ENCODE measurements at places on chromosomes 12 and 14.
A peak's percentile ranks its signal among the peaks of the same experiment; 100 is the strongest.

DNA sequence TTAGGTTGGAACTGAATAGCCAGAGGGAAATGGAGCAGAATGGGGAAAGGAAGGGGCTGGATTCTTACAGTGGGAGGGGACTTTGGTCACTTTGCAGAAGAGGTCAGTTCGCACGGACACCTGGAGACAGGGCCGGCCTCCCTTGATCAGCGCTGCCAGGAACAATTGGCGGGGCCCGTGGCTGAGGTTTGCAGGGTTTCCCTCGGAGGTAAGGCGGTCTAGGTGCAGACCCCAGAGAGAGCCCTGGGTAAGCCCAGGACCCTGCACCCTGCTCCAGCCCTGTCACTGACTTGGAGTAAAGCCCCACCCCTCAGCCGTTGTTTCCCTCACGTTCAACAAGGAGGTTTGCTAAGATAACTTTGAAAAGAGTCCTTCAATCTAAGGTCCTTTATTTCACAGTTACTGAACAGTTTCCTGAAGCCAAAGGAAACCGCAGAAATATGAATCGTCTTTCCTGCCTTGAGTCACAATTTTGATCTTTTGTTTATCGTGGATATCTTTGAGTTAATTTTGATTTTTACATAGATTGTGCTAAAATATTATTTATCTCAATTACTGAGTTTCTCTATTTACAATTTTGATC lies 231.4 kb upstream of the RTL1 start:
- H3K4me3 ChIP-seq = no peak overlapping the region
- no peaks in the 10 kb centered on the region for H3K4me1 ChIP-seq
- DNase-seq = no peak
- H3K27ac ChIP-seq = no peak overlapping the region
- H3K36me3 ChIP-seq = no peaks in the 10 kb centered on the region

- H3K4me1 ChIP-seq = peaks cover 2% of the 10 kb centered on the region
- DNase-seq = no peak
- H3K36me3 ChIP-seq = no peaks in the 10 kb centered on the region
- no peak overlapping the region for H3K4me3 ChIP-seq
- H3K27ac ChIP-seq = no peak overlapping the region
These were observed 22.5 kb downstream of the CABP1 start for GRCh38 chr12:120662879-120663278.

GRCh38 chr14:99982537-99983250 lies 82.5 kb upstream of the EVL start:
- no peaks in the 10 kb centered on the region for H3K4me1 ChIP-seq
- DNase-seq = peak; percentile 54
- peaks cover 3% of the 10 kb centered on the region for H3K36me3 ChIP-seq
- no peak overlapping the region for H3K4me3 ChIP-seq

DNA sequence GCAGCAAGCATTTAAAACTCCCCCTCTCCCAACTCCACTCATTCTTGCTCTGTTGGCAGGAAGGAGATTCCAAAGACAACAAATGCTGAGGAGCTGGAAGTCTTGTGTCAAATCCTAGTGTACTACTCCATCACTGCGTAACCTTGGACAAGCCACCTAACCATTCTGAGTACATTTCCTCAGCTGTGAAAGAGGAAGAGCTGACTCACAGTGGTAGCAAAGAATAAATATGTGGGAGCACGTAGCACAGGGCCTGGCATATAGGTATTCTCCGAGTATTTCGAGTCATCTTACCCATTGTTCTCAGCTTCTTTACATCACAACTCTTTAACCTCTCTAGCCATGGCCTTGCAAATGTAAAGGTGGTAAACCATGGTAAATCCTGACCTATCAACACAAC lies 28.7 kb downstream of the EGLN3 start:
- no peaks in the 10 kb centered on the region for H3K4me1 ChIP-seq
- H3K4me3 ChIP-seq = no peak overlapping the region
- H3K36me3 ChIP-seq = peaks cover 2% of the 10 kb centered on the region
- DNase-seq = no peak
- no peak overlapping the region for H3K27ac ChIP-seq

DNA sequence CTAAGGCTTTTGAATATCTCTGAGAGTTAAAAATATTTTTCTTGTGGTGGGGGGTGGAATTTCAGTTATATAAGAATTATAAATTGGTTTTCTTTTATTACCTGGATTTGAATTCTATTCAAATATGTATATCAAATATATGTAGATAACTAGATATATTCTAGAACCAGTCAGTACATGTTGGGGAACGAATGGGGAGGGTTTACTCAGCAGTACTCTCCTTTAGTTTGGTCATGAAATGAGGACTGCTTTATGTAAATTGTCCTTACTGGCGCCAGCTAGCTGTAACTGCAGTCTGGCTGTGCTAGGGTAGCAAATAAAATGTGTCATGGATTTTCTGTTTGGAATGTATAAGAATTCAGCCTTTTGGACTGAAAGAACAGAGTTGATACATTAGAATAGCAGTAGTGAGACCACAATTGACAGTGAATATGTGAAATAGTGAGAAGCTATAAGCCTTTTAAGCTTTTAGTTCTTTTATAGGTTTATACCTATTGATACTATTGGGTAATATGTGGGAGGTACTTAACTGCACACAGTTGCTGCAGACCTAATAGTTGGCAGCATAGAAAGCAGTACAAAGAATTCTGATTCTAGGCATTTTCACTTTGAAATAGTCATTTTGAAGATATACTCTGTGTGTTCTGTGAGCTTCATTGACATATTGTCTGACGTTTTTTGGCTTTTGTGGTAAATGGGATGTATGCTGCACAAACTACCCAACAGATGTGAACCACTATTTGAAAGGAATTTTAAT lies 29.0 kb downstream of the ATF7IP start:
- H3K27ac ChIP-seq = peak overlapping the region; percentile 19
- peak; percentile 63 for DNase-seq
- no peak overlapping the region for H3K4me3 ChIP-seq
- H3K4me1 ChIP-seq = peaks cover 7% of the 10 kb centered on the region
- no peaks in the 10 kb centered on the region for H3K27me3 ChIP-seq

GRCh38 chr14:45757655-45758054 lies 504.7 kb upstream of the MIS18BP1 start:
- DNase-seq = no peak
- no peak overlapping the region for H3K27ac ChIP-seq
- H3K4me1 ChIP-seq = no peaks in the 10 kb centered on the region
- no peaks in the 10 kb centered on the region for H3K36me3 ChIP-seq

GRCh38 chr12:116302166-116303058 lies 24.9 kb upstream of the MED13L start:
- peak overlapping the region; percentile 69 for H3K27ac ChIP-seq
- peak; percentile 14 for DNase-seq
- H3K36me3 ChIP-seq = no peaks in the 10 kb centered on the region
- H3K4me1 ChIP-seq = peaks cover 15% of the 10 kb centered on the region

Data from neuronal stem cell (in vitro differentiated cells).